ENCODE measurements at places on chromosomes 6 and 20.

GRCh38 chr6:115362234-115362633 is 698.5 kb downstream of the FRK start:
- no peak for DNase-seq

DNA sequence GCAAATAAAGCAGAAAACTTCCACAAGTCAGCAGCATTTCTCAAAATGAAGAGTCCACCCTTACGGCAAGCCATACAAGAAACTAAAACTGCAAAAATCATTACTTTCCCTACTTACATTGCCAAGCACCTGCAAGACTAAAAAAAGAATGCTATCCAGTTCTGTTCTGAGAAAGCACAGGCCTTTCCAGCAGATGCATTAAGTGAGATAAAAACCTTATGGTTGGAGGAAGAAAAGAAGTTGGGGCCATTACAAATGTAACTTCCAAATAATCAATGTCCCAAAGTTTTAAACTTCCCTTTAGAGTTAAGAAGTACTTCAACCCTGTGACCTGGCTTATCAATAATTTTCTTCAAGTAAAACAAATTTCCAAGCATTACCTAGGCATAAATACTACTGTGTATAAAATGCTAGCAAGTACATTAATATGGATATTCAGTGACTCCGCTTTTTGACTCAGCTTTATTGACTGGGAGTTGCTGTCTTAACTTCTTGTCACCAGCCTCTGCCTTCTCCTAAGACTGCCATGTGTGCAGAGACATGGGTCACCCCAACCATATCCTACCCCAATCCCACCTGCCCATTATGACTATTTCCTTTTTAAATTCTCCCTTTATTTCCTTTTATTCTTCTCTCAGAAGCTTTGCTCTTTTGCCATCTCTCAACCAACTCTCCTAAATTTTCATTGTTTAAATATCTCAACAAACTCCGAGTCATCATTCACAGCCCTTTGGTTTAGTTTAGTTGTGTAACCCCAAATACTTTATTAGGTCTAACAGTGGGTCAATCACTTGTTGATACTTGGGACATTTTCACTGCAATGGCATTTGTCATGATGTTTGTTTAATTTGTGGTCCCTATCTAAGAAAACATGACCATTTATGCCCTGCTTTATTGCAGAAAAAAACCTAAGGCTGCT is 49.7 kb downstream of the SLC22A23 start:
- DNase-seq = no peak

- no peak for DNase-seq
These were observed 1784.9 kb upstream of the DEFB115 start for GRCh38 chr20:29472606-29473005.

DNA sequence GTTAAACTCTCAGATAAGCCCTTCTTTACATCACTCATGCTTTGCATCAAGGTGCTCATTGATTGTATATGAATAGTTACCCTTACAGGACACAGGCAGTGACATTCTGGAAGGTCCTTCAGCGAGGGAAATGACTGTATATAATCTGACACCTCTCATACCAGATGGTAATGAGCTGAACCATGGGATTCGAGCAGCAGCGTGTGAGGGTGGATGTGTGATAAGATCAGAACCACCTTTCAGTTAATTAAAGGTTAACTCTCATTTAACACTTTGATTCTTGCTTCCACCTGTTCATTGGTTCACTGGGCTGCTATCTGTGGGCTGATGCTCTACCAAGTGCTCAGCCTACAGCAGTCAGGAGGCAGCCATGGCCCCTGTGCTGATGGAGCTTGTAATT is 24.2 kb downstream of the NEDD9 start:
- DNase-seq = no peak

- no peak for DNase-seq
These were observed 77.0 kb downstream of the ADTRP start for GRCh38 chr6:11701573-11701972.

Data from activated naive CD4-positive, alpha-beta T cell treated with Interleukin-2 at 50 U/mL for 16 hours (primary cell).